ENCODE measurements at places on chromosomes 5 and 9.

- DNase-seq = no peak
Measured at GRCh38 chr5:149852641-149853330, 91.8 kb downstream of the PDE6A start.

GRCh38 chr5:17118631-17119030, 98.8 kb upstream of the BASP1 start:
- peak; percentile 98 for DNase-seq

DNA sequence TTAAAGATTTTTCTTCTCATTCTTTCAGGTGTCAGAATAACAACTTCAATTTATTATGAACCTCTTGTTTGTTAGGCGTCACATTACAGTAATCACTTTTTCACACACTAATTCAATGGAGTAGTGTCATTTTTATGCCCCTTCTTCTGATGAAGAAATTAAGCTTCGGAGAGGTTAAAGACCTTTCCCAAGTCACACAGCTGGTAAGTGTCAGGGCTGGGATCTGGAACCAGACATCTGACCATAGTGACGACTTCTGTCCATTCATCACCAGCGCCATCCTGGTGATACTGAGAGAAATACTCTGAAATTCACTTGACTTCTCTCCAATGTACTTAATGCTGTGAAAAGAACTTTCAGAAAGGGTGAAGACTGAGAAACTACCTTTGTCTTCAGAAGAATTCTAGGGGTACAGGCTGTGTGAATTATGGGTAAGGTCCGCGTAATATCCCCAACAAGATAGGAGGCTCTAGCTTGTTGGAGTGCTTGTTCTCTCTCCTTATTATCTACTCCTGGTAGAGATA, 173.8 kb downstream of the GAS1 start:
- no peak for DNase-seq

GRCh38 chr5:166014256-166014655, 2277.2 kb upstream of the WWC1 start:
- DNase-seq = no peak

DNA sequence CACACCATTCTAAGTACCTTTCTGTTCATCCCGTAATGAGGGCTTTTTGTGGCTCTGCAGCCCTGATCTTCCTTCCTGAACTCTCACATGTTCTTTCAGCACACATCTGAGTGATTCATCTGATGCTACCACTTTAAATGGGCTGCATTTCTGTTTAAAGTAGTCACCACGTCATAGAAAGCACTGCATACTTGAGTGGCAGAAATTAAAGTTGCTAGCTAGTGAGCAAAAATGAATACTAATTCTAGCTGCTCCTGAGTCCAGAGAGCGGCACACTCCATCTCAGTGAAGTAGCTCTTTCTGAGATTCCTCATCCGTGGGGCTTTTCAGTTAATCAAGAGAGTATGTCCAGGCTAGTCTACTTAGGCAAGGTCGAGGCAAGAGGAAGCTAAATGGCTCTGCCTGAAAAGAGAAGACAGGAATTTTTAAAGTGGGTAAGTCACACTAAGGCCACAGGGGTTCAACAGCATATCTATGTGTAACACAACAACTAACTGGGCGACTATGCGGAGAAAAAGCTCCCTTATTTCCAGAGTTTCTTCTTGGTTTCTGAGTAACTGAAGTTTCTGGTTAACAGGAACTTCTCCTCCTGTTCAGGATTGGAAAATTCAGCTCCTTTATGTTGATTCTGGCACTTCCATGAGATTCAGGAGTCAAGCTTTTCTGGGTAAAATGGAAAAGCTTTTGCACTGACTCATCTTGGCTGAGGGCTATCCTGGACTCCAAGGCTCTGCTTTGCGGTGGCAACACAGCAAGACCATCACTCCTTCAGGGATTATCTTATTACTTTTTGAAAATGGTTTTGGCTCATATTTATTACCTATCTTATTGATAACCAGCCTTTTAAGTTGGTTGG, 109.5 kb downstream of the TAF11L14 start:
- peak; percentile 16 for DNase-seq

DNA sequence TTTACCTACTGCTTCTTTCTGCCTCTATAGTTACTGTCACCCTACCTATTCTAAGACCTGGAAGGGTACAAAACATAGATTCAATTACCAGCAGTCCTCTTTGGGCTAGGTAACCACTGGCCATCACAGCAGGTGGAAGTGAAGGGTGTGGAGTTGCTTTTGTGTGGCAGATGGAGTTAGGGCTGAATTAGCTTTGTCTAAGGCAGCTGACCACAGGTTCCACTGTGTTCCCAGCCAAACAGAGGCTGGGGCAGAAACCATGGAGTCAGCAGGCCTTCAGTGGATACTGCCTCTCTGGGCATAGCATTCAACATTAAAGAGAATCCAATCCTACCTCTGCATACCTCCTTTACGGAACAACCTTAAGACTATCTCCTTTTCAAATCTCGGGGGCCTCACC, 254.2 kb downstream of the RFX3 start:
- DNase-seq = no peak

GRCh38 chr9:20031836-20032235, 243.0 kb upstream of the SLC24A2 start:
- DNase-seq = peak; percentile 21

- DNase-seq = no peak
Measured at GRCh38 chr5:107456281-107456715, 214.4 kb downstream of the EFNA5 start.

- no peak for DNase-seq
Measured at GRCh38 chr5:36105819-36106218, 39.1 kb upstream of the UGT3A2 start.

- no peak for DNase-seq
Measured at GRCh38 chr5:148620091-148620490, 34.2 kb downstream of the HTR4 start.

GRCh38 chr5:34897646-34898045, 17.7 kb downstream of the RAD1 start:
- DNase-seq = no peak

GRCh38 chr5:93355691-93356090, 225.3 kb downstream of the NR2F1-AS1 start:
- DNase-seq = no peak

GRCh38 chr9:5893134-5893505, 2.4 kb downstream of the MLANA start:
- DNase-seq = no peak

DNA sequence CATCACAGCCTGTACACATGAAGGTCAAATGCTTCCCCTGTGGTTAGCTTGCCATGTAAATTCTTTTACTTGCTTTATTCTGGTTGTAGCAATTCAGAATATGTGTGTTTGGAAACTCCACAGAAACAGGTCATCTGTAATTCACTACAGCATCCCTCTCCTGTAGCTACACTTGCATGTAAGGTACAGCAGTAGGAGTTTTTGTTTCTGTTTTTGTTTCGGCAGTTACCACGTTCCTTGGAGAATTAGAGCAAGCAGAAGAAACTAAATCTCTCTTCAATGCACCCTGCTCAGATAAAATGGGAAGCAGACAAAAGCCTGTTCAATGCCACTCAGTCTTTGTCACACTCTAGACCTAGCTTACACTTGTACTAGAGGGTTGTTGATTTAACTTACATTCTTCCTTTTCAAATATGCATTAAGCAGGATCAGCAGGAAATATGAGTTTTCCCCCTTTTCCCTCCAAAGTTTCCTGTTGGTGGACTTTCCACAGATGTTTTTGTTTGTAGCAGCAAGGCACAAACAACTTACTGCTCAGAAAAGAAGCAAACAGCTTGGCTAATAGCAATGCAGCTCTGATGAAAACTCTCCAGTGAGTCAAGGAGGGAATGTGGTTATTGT, 80.9 kb downstream of the YIPF5 start:
- no peak for DNase-seq

DNA sequence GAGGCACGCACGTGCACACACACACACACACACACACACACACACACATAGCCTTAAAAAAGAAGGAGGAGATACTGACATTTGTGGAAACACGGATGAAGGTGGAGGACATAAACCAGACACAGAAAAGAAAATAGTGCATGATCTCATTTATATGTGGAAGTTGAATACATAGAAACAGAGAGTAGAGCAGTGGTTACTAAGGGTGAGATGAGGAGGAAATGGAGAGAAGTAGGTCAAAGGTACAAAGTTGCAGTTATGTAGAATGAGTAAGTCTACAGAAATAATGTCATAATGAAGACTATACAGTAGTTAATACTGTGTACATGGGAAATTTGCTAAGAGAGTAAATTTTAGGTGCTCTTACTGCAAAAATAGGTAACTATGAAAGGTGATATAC, 412.2 kb upstream of the CDH9 start:
- DNase-seq = peak; percentile 16

- peak; percentile 95 for DNase-seq
Measured at GRCh38 chr9:33161011-33161588, 6.0 kb downstream of the B4GALT1 start.

GRCh38 chr5:97022898-97023297, 87.0 kb downstream of the LNPEP start:
- DNase-seq = no peak

Measured in skeletal muscle cell (primary cell).